ENCODE measurements at places on chromosomes 4 and X.

DNA sequence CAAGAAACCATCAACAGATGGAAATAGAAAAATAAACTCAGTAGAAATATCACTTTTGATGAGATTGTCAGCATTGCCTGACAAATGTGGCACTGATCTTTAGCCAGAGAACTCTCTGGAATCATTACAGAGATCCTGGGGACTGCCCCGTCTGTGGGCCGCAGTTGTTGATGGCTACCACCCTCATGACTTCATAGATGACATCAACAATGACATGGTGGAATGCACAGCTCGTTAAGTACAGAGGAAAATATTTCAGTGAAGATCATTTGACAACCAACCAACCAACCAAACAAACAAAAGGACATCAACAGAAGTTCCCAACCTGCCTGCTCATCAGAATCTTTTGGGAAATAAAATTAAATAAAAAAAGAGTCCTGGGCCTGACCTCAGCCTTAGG is 132.6 kb downstream of the UCHL1 start:
- DNase-seq = no peak

- no peak for DNase-seq
Measured at GRCh38 chr4:55609393-55609866, 17.4 kb upstream of the PDCL2 start.

GRCh38 chr4:71259911-71260331 is 78.9 kb upstream of the SLC4A4 start:
- no peak for DNase-seq

- no peak for DNase-seq
Measured at GRCh38 chr4:91488946-91489345, 814.8 kb upstream of the GRID2 start.

- no peak for DNase-seq
Measured at GRCh38 chr4:140834839-140835495, 78.8 kb upstream of the TBC1D9 start.

DNA sequence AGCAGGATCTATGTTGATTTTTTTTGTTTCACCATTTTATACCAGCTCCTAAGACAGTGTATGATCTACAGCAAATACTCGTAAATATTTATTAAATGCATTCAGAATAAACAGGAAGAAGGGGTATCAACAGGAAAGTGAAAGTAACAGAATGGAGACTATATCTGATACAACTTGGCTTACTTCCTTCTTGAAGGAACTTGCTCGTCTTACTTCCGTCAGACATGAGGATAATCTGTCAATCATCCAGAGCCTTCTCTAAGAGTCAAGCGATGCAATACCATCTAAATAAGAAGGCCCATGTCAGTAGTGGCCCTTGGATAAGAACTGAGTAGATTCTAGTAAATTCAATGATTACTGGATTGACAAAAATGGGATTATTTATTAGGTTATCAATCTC is 84.2 kb downstream of the CAMK2D start:
- no peak for DNase-seq

- no peak for DNase-seq
Measured at GRCh38 chr4:5990446-5991160, 27.6 kb downstream of the C4orf50 start.

GRCh38 chrX:9797384-9798360 is 11.4 kb downstream of the SHROOM2 start:
- no peak for DNase-seq

DNA sequence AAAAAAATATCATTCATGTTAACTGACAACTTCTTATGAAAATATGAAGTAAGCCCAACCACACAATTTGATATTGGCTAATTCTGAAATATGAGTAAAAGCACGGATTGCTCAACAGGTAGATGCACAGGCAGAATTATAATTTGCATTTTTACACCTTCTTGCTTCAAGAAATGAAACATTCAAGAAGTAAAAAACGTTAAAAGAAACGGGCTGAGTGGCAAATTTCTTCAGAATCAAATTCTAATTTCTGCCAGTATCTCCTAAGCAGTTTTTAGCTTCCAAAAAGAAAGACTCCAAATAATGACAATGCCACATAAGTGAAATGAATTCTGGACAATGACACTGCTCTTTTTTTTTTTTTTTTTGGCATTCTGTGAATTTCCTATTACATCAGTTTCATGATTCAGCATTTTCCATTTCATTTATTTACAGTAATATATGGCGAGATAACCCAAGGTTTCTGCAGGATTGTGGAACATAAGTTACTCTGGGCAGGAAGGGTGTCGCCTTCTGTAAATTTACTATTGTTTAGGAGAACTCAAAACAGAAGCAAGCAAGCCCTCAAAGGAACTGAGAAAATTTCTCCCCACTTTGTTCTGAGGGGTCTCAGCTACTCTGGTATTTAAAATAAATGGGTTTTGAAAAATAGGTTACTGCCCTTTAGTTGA is 1.4 kb downstream of the SEL1L3 start:
- DNase-seq = no peak

GRCh38 chr4:65791111-65791811 is 121.0 kb upstream of the EPHA5 start:
- no peak for DNase-seq

- no peak for DNase-seq
Measured at GRCh38 chrX:40449396-40449795, 131.4 kb upstream of the ATP6AP2 start.

GRCh38 chr4:185683896-185684295 is 128.1 kb downstream of the SORBS2 start:
- no peak for DNase-seq

DNA sequence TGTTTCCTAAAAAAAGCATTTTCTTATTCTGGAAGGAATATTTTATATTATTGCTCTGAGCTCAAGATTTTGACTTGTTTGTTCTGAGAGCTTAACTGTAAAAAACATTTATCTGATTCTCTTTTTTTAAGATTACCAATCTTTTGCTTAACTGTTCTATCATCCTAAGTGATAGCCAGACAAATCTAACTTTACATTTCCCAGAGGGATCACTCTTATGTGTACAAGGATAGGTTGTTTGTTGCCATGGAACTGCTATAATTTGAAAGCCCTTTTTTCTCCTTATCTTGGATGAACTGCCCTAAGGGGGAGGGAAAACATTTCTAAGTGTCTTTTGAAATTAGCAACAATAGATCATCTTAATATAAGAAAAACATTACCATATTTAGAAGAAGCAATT is 494.7 kb downstream of the TRAM1L1 start:
- no peak for DNase-seq

DNA sequence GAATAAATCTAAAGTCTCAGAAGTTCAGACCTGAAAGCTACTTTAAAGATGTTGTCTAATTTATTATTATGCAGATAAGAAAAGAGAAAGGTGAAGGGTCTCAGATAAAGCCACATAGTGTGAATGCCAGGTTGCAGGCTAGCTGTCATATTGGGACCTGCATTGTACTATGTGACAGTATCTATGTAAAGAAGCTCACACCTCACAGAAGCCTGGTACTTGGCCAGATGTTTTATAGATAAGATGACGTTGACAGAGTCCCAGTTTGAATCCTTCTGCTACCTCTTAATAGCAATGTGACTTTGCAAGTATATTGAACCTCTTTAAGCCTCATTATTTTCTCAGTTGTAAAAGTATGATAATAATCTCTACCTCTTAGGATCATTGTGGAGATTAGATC is 227.0 kb downstream of the SPRY1 start:
- no peak for DNase-seq

GRCh38 chr4:94957030-94957429 is 199.3 kb downstream of the BMPR1B start:
- DNase-seq = no peak

DNA sequence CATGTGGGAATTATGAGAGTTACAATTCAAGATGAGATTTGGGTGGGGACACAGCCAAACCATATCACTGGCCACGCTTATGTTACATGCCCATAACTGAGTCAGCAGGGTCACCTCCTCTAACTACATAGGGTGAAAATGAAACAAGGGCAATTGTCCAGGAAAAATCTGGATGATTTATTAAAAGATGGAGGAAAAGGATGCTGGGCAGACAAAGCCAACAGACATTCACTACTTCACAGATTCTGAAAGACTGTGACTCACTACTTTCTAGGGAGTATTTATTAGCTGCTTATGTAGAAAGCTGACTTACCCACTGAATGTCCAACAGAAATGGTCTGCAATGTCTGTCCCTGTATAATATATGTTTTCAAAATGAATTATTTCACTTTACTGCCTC is 72.4 kb downstream of the APBB2 start:
- no peak for DNase-seq

GRCh38 chr4:39626261-39626660 is 12.4 kb downstream of the SMIM14 start:
- no peak for DNase-seq

GRCh38 chr4:11074581-11075241 is 354.0 kb downstream of the HS3ST1 start:
- DNase-seq = no peak

- DNase-seq = no peak
Measured at GRCh38 chr4:97892592-97893266, 250.5 kb downstream of the STPG2 start.

DNA sequence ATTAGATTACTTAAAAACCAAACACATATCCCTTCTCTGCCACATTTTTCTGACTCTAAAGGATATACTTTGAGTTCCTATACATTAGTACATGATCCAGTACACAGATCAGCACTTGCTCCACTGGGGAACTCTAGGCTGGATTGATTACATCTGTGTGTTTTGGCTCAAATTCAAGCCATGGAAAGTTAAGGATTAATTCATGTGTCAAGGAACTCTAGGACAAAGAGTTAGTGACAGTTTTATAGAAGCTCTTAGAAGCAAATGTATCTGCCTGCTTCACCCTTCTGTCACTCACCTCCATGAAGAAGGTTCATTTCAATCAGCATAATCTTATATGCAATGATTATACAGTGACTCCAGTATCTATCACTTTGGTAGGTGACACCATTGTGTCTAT is 43.2 kb downstream of the SCFD2 start:
- DNase-seq = no peak

DNA sequence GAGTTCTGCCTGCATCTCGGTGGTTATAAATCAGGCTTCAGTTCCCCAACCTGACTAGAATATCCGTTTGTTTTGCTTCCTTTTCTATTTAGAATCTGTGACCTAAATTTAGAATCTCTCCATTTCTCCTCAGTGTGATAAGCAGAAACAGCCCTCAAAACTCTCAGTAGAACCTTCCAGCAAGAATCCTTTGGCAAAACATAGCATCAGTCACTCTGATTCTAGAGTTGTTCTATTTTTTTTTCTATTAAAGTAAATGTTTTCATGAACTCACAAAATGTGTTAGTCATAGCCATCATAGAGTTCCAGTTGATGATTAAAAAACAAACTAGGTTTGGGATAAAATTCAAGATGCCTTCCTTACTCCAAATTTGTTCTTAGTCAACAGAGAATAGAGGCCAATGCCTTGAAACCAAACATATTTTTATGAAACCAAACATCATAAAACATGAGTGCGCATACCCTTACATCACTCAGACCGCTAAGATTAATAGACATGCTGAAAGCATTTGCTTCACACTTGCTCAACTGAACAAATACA is 13.2 kb upstream of the C1QTNF7 start:
- DNase-seq = no peak

DNA sequence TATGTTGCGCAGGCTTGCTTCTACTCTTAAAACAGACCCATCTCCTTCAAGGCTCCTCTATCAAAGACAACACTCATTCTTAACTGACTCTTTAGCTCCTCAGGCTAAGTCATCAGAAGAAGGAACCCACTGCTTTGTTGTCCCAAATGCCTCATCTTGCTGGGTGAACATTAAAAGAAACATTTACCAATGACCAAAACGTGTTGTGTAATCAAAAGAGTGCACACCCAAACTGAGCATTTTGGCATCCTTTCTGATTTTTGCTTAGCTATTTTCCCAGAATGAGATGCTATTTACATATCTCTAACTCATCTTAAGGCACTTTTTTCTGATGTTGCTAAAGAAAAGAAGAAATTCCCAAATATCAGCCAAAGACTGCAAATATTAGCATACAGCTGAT is 131.7 kb upstream of the VCX3A start:
- DNase-seq = no peak

DNA sequence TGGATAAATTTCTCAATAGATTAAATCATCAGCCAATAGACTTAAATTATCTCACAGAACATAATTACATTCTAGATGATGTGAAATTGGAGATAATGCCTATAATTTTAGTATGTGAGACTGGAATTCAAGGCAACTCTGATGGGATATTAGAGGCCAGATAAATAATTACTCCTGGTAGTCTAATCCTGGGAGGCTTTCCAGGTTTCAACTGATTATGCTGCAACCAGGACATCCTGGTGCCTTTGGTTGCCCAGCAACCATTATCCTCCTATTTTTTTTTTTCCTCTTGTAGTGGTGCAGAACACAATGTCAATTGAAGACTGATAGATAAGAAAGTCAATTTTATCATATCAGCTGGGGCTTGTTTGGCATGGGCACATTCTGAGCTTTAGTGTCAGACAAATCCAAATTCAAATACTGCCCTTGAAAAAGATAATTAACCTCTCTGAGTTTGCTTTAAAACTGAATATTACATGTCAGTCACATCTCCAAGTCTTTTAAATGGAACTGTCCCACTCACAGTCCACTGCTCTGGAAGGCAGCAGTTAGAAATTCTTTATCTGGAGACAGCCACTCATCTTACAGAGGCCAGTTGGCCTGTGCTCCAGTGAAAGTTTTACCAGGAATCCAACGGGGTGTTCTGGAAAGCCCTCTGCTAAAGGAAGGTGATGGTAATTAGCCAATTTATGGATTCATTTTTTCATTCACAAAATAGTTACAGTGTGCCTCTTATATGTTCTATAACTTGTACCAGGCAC is 95.3 kb upstream of the GUCY1A1 start:
- DNase-seq = no peak

- DNase-seq = no peak
Measured at GRCh38 chr4:22677780-22678179, 15.0 kb upstream of the GBA3 start.

DNA sequence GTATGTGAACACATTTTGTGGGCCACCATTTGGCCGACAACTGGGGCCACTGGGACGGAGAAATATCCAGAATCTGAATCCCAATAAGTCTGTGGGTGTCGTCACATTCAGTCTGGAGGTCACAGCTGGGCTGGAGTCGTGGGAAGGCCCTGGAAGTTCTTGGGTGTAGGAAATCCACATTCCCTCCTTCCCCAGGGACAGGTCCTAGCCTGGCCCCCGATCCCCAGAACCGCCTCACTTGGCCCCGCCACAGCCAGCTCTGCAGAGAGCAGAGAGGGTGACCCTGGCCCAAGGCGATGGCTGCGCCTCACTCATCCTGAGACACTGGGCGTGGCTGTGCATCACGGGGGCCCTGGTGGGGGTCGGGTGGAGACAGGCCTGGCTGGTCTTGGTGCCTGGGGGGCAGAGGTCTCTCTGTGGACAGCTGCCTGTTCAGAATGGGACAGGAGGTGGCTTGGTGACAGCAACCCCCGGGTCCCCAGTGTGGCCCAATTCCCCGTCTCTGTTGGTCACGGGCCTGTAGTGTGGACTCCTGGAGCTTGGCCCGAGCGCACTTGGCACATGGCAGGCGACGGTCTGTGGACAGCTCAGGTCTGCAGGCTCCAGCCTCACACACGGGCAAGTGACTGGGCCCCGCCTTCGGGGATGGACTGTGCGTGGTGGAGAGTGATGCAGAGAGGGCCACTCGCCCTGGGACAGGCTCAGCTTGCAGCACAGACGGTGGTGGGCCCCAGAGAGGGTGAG is 16.4 kb downstream of the DOK7 start:
- no peak for DNase-seq

Measured in vagina (tissue), 2 donors.